ENCODE measurements at places on chromosomes 11 and 22. TPM values are rescaled to one million over a fixed set of nuclear protein-coding genes. Genes with fewer than 3 reads are reported as not detected.

The LMO2 gene
- total RNA-seq: 2.3 TPM

The MRGPRE gene
- 0.87 TPM for total RNA-seq

The THRSP gene
- not detected for total RNA-seq

The CWF19L2 gene
- total RNA-seq: 13.3 TPM

The PKDREJ gene
- under 0.01 TPM for total RNA-seq

All from placental epithelial cell (primary cell).